ENCODE measurements at places on chromosomes 2 and 18.

- no peak for DNase-seq
Measured at GRCh38 chr2:96493072-96493471, 12.1 kb downstream of the NEURL3 start.

GRCh38 chr2:230900336-230900995 lies 24.6 kb downstream of the GPR55 start:
- DNase-seq = no peak

DNA sequence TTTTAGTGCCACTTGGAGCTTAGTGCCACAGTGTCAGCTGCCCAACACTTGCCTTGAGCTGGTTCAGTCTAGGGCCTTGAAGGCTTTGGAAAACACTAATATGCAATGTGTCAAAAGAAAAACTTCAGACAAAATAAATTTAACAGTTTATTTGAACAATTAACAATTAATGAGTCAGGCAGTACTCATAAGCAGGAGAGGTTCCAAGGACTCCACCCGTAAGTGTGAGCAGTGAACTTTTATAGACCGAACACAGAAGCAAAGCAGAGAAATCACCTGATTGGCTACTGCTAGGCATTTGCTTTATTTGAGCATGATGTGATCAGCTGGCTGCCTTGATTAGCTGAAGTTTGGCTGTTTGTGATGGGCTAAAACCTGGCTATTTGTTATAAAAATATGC lies 49.5 kb upstream of the TBC1D8 start:
- no peak for DNase-seq

DNA sequence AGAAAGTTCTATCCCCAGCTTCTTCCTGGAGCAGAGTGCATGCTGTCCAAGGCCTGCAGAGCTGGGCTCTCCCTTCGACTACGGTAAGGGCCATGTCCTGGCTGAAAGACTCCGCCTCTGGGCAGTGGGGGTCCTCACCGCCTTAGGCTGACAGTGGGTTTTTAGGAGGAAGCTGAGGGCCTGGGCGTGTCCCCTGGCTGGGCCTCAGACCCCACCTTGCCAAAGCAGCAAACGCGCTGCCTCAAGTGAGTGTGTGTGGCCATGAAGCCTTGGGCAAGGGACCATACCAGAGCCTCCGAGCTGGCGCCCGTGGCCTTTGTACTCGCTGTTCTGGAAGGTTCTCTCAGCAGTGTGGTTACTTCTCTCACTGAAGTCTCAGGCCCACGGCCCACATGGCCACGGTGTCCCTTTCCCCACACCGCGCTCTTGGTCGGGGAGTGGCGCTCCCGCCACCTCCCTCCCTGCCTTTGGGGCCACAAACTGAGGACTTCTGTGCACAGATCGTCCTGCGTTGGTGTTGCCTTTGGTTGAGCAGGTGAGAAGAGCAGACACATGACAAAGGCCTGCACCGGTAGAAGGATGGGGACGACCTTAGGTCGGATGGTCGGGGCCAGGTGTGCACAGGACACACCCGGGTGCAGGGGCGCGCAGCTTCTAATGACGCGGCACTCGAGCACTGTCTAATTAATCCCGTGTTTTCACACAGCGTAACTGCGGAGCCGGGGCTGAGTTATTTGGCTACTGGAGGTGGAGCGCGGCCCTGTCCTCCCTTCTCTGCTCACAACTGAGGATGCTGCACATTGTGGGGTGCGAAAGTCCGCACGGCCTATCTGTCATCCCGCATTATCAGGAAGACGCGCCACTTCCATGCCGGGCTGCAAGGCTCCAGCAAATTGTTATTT lies 121.6 kb downstream of the PTGR3 start:
- DNase-seq = no peak

DNA sequence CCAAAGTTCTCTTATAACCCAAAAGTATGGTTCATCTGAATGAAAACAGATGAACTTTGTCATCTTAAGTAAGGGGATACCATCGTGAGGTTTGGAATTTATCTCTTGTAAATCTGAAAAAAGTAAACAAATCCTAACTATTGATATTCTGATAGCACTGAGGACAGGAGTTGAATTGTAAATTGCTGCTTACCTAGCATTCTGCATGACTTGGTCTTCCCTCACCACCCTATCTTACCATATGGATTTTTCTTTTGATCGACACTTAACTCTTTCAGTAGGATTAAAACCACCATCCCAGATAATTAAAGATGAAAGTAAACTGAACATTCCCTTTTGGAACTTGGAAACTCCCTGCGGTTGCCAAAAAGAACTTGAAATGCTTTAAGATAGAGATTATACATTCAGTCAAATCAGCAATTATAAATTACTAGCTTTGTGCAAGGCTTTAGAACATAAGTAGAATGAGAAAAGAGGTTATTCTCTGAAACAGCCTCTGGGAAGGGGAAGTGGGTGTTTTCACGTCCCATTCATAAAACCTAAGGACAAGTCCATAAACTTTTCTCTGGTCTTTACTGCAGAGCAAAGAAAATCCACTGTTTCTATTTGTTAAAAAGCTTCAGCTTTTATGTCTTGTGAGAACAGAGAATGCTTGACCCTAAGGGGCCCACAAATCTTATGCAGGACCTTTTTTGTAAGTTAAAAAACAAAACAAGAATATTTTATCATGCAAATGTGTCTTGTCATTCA lies 49.7 kb upstream of the ZNF397 start:
- DNase-seq = no peak

DNA sequence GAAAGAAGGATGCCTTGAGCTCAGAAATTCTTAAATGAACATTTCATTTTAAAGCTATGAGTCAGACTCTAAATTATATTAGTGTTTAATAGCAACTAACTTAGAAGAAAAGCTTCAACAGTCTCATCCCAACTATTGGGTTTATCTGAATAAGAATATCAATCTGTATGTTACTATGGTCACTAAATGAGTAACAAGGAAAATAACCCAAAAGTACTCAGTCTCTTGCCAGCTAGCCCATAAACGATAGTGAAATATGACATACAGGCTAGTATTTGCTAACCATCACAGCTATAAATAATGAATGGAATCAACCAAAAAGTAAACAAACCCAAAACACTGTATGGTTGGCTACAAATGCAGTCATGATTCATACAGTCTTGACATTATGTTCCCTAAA lies 174.9 kb downstream of the RAB3GAP1 start:
- no peak for DNase-seq

GRCh38 chr2:49289711-49290110 lies 135.4 kb upstream of the FSHR start:
- no peak for DNase-seq

GRCh38 chr2:192809173-192809572 lies 614.4 kb upstream of the TMEFF2 start:
- no peak for DNase-seq

- DNase-seq = no peak
Measured at GRCh38 chr18:50181590-50181989, 13.4 kb downstream of the MYO5B start.

- no peak for DNase-seq
Measured at GRCh38 chr2:41972819-41973218, 75.0 kb upstream of the PKDCC start.

- no peak for DNase-seq
Measured at GRCh38 chr2:36711741-36712314, 15.3 kb downstream of the VIT start.

- DNase-seq = no peak
Measured at GRCh38 chr2:68870215-68870614, 982 bp downstream of the BMP10 start.

DNA sequence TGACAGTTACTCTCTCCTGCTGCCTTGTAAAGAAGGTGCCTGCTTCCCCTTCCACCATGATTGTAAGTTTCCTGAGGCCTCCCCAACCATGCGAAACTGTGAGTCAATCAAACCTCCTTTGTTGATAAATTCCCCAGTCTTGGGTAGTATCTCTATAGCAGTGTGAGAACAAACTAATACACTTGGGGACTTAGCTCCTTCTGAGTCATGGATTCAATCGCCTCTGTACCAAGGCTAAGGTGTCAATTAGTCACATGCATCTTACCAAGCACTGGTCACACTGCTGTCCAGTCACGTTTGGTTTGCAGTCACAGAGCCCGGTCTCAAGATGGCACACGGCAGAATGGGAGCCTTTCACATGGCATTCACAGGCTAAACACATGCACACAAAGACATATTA lies 100.6 kb downstream of the LAMA1 start:
- DNase-seq = no peak

DNA sequence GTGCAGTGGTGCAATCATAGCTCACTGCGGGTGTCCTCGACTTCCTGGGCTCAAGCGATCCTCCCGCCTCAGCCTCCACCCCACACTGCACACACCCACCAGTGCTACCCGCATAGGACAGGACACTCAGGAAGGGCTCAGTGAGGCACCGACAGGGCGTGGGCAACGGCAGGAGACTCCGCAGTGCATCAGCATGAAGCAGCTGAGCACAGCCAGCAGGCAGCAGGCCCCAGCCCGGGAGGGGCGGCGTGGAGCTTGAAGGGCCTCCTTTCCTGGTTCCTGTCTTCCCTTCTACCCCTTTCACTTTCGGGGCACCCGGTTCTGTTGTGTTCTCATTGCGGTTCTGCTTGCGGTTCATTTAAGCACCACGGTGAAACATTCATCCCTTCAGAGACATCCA lies 89.8 kb downstream of the ZNF516 start:
- DNase-seq = no peak

DNA sequence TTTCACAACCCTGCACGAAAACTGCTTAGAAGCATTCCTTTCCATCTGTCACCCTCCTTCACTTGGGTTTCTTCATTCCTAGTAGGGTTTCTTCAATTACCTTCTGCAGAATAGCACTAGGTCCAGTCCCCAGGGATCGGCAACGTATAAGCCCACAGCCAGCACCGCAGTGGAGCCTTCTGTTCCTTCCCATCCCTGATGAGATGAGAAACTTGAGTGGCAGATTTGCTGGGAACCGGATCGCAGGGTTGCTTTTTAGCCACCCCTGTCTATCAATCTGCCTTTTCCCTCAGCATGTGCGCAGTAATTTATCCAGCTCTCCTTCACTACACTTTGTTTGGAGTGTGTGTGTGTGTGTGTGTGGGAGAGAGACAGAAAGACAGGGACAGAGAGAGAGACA lies 94.2 kb downstream of the CD8B2 start:
- no peak for DNase-seq

DNA sequence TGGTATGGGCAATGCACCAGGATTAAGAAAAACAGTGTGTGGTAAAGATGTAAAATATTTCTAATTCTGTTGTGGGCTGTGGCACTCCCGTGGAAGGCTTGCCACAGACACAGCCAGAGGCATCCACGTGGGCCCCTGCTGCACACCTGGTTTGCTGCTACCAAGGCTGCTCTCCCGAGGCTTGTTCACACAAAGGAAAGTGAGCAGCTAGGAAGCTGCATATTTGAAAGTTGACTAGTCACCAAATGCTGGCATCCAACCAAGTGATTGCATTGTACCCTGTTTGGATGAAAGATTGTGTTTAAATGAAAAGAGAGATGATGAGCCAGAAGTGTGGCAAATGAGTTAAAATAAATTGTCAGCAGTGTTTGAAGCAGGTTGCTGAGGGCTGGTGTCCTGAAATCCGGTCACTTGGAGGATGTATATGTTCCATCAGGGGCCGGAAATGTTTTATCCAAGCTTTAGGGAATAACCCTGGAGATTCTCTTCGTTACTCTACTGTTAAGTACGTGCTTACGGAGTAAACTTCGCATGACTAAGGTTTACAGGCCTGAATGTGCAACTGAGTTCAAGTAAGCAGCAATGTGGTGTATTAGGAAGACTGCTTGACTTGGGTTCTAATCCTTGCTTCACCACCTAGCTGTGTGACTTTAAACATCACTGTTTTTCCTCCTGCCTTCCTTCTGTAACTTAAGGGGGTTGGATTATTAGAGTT lies 86.1 kb downstream of the MSH2 start:
- DNase-seq = no peak

GRCh38 chr2:9812945-9813311 lies 30.3 kb upstream of the TAF1B start:
- DNase-seq = no peak

- no peak for DNase-seq
Measured at GRCh38 chr2:156118753-156119416, 213.6 kb downstream of the NR4A2 start.

- DNase-seq = no peak
Measured at GRCh38 chr2:96111823-96112500, 4.4 kb downstream of the ADRA2B start.

DNA sequence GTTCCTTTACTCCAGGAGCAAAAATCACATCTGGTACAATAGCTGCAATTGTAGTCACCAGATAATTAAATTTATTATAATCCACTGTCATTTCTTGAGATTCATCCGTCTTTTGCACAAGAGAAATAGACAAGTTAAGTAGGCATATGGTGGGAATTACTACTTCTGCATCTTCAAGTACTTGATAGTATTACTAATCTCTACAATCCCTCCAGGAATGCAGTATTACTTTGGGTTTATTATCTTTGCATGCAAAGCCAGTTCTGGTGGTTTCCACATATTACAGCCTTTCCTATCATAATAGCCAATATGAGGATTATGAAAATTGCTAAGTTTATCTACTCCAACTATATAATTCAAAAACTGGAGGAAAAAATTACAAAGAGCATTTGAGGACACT lies 254.1 kb downstream of the IKZF2 start:
- no peak for DNase-seq

DNA sequence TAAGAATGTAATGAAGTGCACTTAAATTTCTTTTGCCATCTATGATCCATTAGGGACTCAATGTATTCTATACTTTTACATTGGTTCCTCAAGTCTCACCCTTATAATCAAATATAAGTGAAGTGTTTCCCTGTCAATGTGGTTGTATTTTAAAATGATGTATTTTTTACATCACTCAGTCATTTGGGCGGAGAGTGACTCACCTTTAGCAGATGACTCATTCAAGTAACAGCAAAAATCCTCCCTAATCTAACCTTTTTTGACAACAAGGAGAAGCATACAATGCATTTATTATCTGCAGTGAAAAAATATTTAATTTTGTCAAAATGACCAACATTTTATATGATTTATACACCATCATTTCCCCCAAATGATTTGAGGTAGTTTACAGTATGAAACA lies 94.4 kb downstream of the FANCL start:
- DNase-seq = no peak

DNA sequence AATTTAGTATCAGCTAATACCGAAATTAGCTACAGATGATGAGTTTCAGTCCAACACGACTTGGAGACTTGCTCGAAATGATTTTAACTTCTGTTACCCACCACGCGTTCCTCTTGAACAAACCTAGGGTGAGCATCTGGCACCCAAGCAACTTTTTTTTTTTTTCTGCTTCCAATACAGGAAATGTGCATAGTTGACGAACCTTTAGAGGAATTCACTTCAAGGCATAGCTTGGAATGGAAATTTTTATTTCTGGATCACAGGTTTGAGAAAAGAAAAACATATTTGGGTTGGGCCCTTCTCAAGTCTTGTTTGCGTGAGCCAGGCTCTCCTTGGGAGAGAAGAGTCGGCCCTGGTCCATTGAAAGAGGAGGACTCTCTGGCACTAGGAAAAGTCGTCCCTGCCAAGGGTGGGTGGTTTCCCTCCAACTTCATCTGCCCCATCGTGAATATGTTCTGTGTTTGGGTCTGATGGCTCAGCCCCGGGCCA lies 37.4 kb upstream of the RPL31 start:
- no peak for DNase-seq

All from activated CD4-positive, alpha-beta T cell treated with anti-CD3 and anti-CD28 coated beads, Interleukin-2, amount 50 U/mL, for 1 hour (primary cell).